ENCODE measurements at places on chromosomes 2 and 18. TPM values are rescaled to one million over a fixed set of nuclear protein-coding genes. Genes with fewer than 3 reads are reported as not detected.

DNA sequence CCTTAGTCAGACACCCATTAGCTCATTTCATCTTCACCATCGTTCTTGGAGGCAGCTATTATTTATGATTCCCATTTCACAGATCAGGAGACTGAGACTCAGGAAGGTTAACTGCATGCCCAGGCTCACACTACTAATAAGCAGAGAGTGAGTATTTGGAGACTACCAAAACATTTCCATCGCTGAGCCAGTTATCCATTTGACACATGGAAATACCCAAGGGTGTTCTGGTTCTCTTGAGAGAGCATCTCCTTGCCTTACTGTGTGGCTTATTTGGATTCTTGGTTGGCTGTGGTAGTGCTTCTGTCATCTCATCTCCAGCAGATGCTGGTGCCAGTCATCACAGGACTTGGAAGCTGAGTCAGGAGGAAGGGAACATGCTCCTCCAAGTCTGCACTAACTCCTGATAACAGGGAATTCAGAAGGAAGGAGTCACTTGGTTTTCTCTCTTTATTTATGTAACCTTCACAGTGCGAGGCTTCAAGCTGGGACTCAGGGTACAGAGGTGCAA is 55.2 kb downstream of the RASGRP3 start:
- DNase-seq, result no peak

- DNase-seq, result no peak
Observed at GRCh38 chr2:151157000-151157735, 104.5 kb downstream of the RBM43 start.

- no peak for DNase-seq
Observed at GRCh38 chr2:207317378-207317984, 151.7 kb upstream of the KLF7 start.

DNA sequence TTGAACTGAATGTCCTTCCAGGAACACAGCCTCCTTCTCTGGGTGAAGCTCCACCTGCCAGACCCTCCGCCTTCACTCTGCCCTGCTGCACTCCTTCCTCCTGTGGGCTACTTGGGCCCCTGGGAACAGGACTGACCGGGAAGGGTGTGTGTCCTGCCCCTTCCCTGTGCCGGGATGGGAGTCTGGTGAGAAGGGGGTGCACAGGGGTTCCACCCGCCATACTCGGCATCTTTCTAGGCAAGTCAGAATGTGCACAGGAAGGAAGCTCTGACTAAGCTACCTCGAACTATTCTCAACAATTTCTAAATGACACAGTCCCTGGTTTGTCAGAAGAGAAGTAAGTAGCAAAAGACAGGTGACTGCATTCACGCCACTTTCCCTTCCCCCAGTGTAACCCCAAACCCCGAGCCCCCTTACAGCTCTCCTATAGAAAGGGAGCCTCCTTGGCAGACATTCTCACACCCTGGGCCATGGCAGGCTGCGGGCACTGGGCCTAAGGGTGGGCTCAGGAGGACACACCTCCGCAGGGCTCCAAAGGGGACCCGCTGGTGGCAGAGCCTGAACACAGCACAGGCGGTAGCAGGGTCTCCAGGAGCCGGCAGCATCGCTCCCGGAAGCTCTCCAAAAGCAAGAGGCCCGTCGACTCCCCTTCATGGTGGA is 184.1 kb downstream of the HDAC4 start:
- DNase-seq, result peak; percentile 18

- DNase-seq, result no peak
Observed at GRCh38 chr2:137467246-137467862, 496.9 kb upstream of the HNMT start.

DNA sequence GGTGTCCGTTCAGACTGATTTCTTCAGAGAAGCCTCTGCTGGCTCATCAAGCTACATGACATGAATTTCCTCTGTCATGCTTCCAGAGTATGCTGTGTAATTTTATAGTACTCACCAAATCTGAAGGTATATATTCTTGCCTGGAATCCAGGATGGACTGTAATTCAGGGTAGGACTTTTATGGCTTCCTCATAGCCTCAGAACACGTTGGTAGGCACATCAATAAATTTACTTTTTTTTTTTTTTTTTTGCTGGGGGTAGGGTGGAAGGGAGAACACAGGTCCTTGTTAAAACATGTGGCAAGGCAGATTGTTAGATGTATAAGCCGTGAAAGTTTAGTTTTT is 34.4 kb downstream of the MTA3 start:
- DNase-seq, result no peak

- DNase-seq, result no peak
Observed at GRCh38 chr2:20583425-20583881, 67.4 kb downstream of the HS1BP3 start.

GRCh38 chr2:71614976-71615766 is 161.8 kb downstream of the DYSF start:
- peak; percentile 96 for DNase-seq

- no peak for DNase-seq
Observed at GRCh38 chr2:86003104-86003503, 102.6 kb downstream of the POLR1A start.

GRCh38 chr2:72627083-72627482 is 198.8 kb downstream of the EXOC6B start:
- no peak for DNase-seq

- DNase-seq, result no peak
Observed at GRCh38 chr2:205511221-205511620, 171.1 kb upstream of the NRP2 start.

DNA sequence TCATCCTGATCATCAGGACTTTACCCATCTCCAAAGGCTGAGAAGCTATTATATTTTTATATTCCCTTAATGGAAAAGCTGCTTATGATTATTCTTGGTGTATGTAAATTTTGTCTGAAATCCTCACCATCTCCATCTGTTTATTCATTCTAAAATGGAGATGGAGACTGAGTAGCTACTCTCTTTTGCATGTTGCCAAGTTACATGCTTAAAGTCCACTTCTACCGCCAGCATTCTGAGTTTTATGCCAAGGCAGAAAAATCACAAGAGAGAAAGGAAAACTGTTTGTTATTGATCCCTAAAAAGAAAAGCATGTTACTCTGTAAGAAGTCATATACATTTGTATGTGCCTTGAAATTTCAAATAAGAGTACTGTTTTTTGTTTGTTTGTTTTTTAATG is 94.4 kb upstream of the NOSTRIN start:
- DNase-seq, result no peak

DNA sequence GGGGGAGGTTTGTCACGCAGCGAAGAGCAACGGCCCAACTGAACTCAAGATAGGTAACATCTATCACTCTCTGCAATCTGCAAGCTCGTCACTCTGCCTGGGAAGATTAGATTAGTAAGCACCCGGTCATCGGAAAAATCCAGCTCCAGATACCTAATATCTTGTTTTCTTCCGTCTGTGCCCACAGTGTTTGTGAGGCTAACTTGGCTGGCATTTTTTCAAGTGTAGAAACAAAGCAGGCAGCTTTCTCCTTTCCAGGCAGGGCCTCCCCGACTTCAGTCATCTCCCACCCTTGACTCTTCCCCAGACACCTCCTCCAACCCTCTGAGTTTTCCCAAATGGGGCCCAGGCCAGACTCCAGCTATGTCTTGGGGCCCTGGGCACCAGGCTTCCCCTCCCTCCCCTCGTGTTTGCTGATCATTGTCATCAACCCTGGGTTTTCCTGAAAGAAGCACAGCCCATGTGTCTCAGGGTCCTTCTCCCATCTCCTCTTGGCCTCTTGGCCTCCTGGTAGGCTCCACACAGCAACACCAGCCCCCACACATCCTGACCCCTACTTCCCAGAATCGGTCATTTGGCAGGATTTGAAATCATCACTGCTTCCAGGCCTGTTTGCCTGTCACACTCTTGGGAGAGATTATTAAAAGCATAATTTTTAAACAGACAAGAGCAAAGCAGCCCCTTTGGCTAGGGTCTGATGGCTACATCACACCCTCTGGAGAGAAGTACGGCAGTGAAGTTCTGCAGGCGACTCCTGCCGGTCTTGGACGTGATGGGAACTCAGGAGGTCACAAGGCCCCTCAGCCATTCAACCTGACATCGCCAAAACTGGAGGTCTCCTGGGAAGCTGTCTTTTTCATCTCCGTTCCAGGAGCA is 144.9 kb upstream of the ID2 start:
- DNase-seq, result no peak

DNA sequence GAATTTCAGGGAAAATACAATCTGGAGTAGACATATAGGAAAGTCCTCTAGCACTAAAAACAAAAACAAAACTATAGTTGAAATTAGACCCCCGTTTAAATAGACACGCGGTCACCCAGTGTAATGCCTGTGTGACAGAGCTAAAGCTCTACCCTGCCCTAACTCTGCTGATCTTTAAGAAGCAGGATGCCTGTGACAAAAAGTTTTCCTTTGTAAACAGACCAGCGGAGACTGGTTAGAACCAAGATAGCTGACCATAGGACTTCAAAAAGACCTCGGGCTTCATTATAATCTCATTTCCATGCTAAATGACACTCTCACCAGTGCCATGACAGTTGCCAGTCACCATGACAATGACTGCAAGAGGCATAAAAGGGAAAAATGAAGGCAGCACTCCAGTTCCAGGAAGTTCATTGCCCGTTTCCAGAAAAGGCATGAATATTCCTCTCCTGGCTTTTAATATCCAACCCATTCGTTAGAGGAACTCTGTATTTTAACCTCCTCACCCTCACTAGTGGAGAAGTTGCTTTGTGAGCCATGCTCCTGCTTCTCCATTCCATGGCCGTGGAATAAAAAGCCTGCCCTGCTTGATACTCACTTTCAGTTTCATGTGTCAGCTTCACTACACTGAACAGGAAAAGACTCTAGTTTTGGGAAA is 157.2 kb upstream of the COPS8 start:
- DNase-seq, result no peak

- DNase-seq, result peak; percentile 39
Observed at GRCh38 chr2:240640939-240641338, 15.7 kb downstream of the GPR35 start.

The WNT10A gene
- total RNA-seq, result not detected

The CROCC2 gene
- not detected for total RNA-seq

The FBXO36 gene
- total RNA-seq, result 0.55 TPM

The CTNNA2 gene
- total RNA-seq, result not detected

The COBLL1 gene
- total RNA-seq, result 17.0 TPM

The DSG1 gene
- total RNA-seq, result 0.77 TPM

The LIMS4 gene
- total RNA-seq, result 2.8 TPM

The VSNL1 gene
- total RNA-seq, result 18.6 TPM

The FOXI3 gene
- total RNA-seq, result not detected

The EPB41L3 gene
- 6.8 TPM for total RNA-seq

The FEV gene
- total RNA-seq, result not detected

Measured in left ventricle myocardium superior (tissue), 1 donor.